ENCODE measurements at places on chromosomes 2 and 18.

- DNase-seq, result no peak
Measured at GRCh38 chr2:190119257-190119656, 56.7 kb upstream of the MSTN start.

DNA sequence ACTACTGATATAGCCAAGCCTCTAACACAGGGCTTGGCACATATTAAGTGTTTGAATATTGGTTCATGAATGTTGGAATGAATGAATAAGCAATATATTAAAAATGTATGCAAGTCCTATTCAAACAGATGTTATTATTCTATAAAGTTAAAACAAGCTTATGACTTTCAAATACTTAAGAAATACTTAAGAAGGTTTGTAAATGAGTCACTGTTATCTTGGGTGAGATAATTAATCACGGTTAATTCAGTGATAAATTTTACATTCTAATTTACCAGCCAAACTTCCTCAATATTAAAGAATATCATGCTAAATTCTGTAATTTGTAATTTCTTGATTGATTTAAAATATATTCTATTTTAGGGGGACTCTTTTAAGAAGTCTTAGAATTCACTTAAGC is 74.8 kb downstream of the RBMS1 start:
- DNase-seq, result no peak

- DNase-seq, result no peak
Measured at GRCh38 chr2:147420517-147420916, 424.3 kb upstream of the ACVR2A start.

GRCh38 chr2:106053116-106053515 is 141.0 kb downstream of the UXS1 start:
- DNase-seq, result no peak

DNA sequence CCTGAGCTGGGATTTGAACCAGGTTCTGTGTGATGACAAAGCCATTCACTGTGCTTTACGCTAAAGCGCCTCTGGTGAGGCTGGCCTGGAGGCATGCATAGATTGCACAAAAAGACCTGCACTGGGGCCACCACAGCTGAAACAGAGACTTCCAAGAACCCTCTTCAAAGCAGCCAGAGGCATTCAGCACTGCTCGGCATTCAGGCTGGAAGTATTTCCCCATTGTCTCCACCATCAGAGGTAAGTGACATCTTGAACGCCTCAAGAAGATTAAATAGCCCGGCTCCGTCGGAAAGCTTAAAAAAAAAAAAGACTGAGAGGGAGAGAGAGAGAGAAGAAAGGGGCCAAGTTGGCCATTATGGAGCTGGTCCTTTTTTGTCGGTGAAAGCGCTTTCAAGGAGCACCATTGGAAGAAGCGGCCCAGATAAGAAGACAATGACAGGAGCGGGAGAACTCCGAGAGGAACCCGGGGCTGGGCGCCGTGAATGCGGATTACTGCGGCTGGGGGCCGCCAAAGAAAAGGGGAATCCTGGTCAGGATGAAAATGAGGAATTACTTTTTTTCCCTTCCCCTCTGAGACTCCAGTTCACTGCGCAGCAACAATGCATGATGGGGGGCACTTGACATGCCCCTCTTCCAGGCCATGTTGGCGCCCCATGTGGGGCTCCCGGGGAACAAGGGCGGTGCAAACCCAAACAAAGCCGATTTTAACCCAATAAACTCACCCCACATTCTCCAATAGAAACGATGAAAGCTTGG is 228.3 kb downstream of the MYCN start:
- DNase-seq, result no peak

GRCh38 chr2:226079671-226080181 is 680.2 kb downstream of the NYAP2 start:
- no peak for DNase-seq

DNA sequence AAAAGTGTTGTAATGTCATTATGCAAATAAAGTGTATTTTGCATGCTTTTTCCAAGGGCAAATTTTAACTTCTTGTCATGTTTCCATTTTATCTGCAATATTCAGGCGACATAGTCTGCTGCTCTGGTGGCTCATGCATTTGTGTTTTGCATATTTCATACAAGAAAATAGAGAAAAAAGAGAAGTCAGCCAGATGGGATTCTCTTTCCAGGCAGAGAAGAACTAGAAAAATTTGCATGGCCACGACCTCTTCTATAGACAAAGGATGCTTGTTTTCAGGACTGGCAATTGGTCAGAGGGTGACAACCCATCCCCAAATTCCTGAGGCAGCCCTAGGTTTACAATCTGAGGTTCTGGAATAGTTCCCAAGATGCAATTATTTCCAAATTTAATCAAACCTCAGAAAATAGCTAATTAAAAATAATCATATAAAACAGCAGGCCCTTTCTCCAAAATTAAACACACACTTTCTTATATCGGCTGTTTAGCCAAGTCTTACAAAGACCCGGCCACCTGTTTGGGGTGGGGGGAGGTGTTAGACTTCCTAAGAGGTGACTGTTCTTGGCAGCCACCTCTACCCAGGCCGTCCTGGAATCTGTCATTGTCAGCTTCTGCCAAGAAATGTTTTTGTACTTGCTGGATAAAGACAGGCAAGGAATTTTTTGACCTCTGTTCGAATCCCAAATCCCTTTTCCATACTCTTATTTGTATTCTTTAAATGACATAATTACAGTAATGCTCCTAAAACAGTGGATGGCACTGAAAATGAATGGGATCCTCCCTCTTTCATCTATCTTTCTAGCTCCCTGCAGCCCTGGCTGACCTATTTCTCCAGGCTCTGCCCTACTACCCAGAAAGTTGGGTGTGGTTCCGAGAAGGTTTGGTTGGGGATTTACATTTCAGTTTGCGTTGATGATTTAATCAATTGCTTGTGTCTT is 20.8 kb upstream of the SOS1 start:
- no peak for DNase-seq

DNA sequence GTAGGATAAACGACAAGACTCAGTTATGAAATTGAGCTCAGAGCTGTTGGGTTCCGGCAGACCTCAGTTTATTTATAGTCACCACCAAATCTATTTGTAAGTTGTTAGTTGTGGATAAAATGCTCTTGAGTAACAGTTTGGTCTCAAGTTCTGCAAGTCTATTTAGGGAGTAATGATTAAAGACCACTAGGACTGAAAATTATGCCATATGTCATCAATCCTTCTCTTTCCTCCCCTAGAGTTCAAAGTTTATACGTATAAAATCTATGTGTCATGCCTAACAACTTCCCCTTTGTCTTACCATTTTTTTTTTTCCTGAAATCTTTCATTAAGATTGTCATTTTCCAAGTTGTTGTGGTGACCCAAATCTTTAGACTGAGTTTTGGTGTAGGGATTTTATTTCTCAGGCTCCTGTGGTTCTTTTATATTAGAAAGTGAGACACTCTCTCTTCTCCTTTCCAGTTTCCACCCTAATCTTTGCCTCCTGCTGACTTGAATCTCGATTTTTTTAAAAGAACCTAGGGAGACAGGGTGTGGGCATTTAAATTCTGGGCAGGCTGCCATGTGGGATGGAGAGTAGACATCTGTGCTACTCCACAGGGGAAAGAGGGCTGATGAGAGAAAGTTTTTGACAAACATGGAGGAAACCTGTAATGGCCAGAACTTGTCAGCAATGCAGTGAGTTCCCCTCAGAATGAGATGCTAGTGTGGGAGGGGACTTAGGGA is 51.0 kb downstream of the LAMA3 start:
- DNase-seq, result no peak

Data from stimulated activated CD4-positive, alpha-beta T cell treated with anti-CD3 and anti-CD28 coated beads, Interleukin-1b, Interleukin-23, amount 100 ng/mL, for 1 hour (primary cell).